ENCODE measurements at places on chromosomes 16 and 17.
A peak's percentile ranks its signal among the peaks of the same experiment; 100 is the strongest.

- DNase-seq = no peak
Observed at GRCh38 chr17:59330053-59330942, 1.2 kb upstream of the YPEL2 start.

DNA sequence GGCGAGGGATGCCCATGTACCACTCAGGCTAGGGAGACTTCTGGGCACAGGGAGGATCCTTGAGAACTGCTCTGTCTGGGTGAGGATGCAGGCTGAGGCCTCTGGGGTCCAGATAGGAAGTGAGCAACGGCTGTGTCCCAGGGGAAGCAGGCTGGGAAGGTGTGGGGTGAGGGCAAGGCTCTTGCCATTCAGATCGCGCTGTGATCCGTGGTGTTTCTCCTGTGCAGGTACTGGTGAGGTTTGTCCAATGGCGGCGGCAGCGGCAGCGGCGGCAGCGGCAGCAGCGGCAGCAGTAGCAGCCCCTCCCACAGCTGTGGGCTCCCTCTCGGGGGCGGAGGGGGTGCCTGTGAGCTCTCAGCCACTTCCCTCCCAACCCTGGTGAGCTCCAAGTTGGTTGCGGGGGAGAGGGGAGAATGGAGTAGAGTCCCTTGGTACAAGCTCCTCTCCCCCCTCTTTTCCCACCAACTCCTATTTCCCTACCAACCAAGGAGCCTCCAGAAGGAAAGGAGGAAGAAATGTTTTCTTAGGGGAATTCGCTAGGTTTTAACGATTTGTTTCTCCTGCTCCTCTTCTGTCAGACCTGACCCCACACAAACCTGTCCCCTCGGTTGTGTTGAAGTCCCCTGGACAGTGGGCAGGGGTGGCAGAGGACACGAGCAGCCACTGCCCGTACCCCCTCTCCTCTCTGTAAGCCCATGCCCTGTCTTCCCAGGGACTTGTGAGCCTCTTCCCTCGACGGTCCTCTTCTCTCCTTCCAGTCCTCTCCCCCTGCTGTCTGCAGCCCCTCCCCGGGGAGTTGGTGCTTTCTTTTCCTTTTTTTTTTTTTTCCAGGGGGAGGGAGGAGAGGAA lies 1.9 kb upstream of the PRRT2 start:
- peak; percentile 44 for DNase-seq

- no peak for DNase-seq
Observed at GRCh38 chr16:85144026-85144915, 32.0 kb upstream of the CIBAR2 start.

GRCh38 chr17:65202844-65203571 lies 65.8 kb downstream of the RGS9 start:
- no peak for DNase-seq

- no peak for DNase-seq
Observed at GRCh38 chr16:12758670-12759558, 44.8 kb downstream of the CPPED1 start.

- no peak for DNase-seq
Observed at GRCh38 chr16:72913551-72913950, 134.4 kb downstream of the ZFHX3 start.

DNA sequence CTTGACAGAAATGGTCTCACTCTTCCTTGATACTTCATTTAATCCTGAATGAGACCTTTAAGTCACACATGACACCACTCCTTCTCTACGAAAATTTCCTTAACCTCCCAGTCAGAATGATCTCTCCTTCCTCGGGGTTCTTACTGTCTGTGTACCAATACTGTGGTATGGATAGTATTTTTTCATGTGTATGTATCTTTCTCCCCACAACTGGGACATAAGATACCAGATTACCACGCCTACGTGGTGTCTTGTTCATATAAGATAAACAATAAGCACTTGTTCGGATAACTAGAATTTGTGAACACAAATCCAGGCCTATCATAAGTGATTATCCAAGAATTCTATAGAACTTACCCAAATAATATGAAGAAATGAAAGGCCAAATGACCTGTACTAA lies 11.3 kb downstream of the NUP88 start:
- no peak for DNase-seq

Data from amniotic epithelial cell (primary cell).